Frontal cortex (tissue), 4 donors: ENCODE measurements at places on chromosomes 16 and 17. TPM values are rescaled to one million over a fixed set of nuclear protein-coding genes. Genes with fewer than 3 reads are reported as not detected.

DNA sequence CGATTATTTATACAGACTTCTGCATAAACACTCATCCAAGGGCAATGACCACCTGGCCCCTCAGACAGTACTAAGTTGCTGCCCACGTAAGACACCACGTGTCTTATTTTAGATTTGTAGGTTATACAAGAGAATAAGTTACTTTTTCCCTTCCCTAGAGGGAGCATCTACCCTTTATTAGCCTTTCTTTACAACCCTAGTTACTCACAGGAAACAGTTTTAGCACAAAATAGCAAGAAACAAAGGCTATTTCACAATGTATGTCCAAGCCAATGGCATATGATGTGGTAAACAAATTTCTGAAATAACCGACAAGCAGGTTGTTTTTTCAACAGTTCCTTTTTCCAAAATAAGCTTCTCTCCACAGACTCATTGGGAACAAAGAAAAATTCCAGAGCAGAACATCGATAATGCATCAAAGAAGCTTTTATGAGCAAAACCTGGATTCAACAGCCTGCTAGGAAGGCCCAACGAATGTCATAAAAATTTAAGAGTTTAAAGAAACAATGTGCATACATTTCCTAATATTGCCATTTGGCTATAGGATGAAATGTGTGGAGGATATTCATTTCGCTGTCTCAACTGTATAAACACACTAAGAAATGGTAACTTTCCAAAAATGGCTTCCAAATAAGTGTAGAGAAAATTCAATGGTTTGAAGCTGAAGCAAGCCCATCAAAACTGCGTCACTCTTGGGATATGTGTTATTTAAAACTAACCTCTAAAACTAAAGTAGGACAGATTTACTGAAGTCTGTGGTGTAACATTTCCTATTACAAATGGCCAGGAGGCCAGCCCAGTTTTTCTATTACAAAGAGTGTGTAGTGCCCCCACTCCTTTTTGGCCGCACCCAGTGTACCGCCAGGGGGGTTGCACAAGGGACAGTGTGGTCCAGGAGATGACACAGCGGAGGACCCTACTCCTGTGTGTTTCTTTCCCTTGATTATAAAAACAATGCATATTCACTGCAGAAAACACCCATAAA, 50.4 kb upstream of the ERN1 start:
- no peak for DNase-seq

ZSCAN10 gene
- total RNA-seq = not detected

TCF25 gene
- total RNA-seq = 177 TPM

RAMP2 gene
- 15.9 TPM for total RNA-seq

DNA sequence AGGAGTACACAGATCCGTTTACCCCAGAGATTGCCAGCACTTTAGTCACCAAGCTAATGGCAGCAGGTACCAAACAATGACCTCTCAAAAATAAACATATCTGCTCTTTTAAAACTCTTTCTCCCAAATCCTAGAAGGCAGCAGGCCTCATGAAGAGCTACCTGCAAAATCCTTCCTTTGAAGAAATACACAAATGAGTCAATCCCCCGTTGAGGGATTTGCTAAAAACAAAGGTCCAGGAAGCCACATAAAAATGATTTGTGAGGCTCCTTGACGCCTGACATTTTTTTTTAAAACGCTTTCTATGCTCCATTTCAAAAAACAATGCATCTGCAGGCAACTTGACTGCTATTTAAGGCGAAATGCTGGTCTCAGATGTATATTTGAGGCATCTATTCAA, 58.2 kb downstream of the NACA2 start:
- DNase-seq = no peak

GRCh38 chr16:30901201-30902028, 5.0 kb downstream of the CTF1 start:
- DNase-seq = no peak

DNA sequence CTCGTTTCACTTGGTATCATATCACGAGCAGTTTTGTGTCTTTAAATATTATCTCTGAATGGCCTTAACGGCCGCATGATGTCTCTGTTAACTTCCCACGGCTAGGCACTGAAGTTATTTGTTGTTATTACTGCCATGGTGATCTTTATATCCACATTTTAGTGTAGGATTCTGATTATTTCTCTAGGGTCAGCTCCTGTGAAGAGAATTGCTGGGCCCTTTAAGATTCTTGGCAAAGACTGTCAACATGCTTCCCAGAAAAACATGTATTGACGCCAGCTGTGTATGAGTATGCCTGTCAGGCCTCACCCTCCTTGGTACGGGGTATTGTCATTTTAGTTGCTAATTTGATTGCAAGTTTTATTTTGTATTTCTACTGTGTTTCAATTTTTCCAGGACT, 263.5 kb downstream of the SNX29 start:
- DNase-seq = no peak

- DNase-seq = no peak
Measured at GRCh38 chr16:78663690-78664089, 564.2 kb downstream of the WWOX start.

SLC5A11 gene
- not detected for total RNA-seq

DNA sequence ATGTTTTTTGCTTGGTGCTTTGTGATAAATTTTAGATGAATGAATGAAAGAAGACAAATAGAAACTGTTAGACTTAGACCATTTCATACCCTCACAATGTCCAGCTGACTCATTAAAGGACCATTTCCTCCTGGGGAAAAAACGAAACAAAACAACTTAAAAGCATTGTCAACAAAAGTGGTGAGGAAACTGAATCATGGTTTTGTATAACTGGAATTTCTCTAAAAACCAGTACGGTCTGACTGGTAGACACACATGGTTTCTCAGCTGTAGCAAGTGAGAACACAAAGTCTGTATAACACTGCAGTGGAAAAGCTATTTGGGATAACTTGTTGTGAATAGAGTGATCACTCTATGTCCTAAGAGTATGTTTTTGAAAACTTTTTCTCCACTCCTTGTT, 5.3 kb upstream of the DDX52 start:
- no peak for DNase-seq

DNA sequence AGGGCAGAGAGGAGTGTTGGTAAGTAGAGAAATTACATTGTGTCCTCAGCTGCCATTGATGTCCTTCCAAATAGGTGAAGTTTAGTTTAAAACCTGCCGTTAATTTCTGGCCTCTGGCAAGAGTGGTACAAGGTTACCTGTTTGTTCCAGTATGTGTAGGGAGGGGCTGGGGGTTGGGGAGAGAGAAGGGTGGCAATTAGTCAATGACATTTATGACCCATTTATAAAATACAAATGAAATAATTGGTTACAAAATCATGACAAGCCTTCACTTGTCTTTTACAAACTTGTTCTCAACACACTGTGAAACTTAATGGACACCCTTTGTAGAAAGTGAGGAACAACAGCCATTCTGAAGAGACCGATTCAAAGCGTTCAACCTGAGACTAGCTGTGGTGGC, 281.0 kb downstream of the FTO start:
- DNase-seq = no peak

CIBAR2 gene
- total RNA-seq = 0.41 TPM

GRCh38 chr16:56682703-56683397, 580 bp downstream of the MT1X start:
- DNase-seq = no peak

DNA sequence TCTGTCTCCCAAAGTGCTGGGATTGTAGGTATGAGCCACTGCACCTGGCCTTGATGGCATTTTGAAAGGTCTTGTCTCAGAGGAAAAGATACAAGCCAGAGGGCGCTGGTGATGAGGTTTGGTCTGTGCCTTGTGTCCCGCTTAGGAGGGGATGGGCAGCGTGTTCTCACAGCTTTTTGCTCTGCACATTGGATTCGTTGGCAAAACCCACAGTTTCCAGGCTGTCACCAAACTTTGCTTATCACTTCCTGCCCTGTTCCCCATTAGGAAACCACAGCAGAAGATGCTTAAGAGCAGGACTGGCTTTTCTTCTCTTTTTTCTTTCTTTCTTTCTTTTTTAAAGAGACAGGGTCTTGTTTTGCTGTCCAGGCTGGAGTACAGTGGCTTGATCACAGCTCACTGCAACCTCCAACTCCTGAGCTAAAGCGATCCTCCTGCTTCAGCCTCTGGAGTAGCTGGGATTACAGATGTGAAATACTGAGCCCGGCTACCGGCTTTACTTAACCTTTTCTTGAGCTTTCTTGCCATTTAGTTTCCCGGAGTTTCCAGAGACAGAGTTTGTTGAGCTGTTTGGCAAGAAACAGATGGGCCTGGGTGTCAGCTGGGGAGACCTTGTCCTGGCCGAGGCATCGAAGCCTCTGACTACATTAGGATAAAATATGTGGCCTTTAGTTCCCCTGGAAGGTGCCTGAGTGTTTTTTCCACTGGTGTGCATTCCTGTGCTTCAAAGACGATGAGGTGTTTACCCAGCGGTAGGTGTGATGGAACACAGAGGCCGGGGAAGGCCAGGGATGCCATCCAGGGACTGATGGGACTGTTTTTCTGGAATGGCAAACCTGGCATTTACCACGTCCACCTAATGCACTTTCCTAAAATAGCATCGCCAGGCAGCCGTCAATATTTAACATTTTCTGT, 112.9 kb downstream of the ABCC1 start:
- no peak for DNase-seq

EPX gene
- total RNA-seq = not detected

DNA sequence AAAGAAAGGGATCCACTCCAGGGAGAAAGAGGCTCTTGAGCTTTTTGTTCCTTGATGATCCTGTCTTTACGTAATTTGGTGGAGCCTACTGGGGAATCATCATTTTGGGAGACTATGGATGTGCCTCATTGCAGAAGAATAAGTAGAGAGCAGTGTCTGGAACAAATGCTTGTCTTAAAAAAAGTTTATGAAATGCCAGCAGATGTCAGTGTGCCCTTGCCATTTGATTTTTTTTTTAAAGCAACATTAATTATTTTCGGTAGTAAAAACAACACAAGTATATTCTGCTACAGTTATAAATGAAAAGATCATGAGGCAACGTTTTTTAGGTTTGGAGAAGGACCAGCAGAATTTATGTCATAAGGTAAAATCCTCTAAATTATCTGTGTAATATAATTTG, 934.8 kb upstream of the EEF2KMT start:
- no peak for DNase-seq

DNA sequence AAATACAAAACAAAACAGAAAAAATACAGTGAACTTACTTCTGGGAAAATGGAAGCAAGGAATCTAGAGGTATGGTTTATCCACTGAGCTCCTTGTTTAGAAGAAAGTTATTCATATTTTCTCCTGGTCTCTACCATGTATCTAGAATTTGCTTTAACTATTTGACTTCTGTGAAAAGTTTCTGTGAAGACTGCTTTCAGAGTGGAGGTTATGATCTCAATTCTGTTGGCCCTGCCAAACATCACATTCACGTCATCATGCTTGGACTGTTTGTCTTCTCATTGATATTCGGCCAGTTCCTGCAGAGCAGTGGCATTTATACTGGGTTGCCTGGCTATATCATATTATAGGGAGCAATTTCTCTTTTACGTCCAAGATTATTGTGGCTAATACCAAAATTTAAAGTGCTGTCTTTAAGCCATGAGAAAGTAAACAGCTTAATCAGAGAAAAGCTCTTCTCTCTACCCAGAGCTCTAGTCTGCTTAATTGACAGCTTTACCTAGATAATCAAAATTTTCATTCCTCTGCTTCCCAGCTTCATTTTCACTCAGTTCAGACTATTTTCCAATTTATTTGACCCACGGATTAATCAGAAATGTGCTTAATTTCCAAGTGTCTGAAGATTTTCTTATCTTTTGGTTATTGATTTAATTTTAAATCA, at the start of gene ABCA8:
Gene ABCA8 (minus strand): TSS at position 212 of the 661 bp plus-strand sequence. CDS start 13,358 bp downstream, outside the sequence.
- DNase-seq = no peak

DNA sequence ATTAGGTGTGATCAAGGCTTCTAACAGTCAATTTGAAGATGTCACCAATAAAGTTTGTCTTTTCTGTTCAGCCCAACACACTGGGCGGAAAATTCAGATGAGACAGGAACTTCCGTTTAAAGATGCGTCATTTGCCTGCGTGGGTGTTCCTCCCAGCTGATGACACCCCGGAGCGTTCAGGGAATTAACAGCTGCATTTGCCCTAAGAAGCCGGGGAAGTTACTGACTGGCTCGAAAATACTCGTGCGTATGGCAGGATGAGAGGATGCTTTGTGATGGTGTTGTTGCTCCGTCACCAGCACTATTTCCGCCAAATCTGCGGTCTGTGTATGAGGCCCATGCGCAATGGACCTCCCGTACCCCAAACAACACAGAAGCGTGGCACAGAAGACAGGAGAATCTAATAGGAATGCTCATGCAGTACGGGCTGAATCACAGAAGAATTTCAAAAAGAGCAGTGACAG, 11.9 kb upstream of the PVALEF start:
- DNase-seq = peak; percentile 80

DNA sequence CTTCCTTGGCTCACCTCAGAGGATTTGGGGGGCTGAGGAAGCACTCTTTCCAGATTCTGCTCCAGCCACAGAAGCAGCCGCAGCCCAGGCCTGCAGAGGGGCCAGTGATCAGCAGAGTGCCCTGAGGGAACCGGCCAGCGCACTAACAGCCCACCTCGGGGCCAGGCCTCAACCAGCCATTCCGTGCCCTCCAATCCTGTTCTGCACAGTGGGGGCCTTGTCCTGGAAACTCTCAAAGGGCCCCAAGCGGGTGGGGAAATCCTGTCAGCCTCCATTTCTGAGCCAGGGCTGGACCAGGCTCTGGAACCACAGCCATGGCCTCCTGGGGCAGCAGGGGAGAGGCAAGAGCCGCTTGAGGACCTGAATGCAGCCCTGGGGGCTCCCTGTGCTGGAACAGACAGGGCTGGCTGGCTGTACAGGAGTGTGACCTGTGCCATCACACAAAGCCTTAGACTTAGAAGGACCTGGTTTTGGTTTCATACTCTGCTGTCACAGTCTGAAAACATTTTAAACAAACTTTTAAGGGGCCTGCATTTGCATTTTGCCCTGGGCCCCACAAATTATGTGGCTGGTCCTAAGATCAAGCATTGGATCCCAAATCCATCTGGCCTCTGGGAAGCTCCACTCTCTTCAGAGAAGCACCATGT, 10.0 kb downstream of the CNGB1 start:
- DNase-seq = no peak

DNA sequence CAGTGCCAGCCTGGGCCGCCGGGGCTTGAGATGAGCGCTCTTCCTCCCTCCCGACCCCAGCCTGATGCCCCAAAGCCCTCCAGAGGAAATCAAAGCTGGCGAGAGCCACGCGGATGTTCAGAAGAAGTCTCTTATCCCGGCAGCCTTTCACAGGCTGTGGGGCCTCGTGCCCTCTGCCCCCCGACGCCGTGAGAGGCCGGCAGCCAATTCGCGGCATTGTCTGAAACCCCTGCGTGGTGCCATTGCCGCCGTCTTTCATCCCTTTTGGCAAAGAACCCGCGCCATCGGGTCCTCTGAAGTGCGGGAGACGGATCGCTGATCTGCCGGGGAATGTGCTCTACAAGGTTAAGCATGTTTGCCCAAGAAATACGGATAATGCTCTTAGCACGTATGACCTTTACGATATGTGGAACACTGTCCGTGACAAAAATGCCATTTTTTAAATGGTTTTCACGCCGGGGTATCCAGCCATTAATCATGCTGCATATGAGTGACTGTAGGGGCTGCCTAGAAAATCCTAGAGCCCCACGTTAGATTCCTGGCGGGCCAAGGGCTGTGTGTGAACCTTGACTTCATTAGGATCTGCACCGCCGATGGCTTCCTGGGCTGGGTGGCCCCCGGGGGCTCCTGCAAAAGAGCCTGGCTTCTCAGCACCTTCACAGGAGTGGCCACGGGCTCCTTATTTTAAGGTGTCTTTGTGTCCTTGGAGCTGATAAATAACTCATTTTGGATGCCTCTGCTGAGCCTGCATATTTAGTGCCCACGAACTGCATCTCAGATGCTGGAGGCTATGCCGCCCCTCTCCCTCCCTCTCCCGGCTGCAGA, 165.1 kb upstream of the TNRC6C start:
- DNase-seq = no peak

WNK4 gene
- 0.41 TPM for total RNA-seq
